ENCODE measurements at places on chromosomes 2 and 18.

- no peak for DNase-seq
Observed at GRCh38 chr2:166867874-166868514, 20.3 kb upstream of the XIRP2 start.

DNA sequence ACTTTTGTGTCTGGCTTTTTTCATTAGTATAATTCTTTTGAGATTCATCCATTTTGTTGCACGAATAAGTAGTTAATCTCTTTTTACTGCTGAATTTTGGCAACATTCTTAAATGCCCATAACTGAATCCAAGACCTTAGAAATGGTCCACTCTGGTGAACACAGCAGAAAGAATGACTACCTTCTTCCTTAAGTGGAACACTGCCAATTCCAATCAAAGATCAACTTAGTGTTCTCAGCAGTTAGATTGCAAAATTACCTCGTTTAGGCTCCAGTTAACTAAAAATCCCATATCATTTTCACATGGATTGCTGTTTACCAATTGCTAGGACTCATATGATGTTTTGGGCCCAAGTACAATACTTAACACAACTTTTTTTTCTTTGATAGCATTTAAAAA is 59.9 kb downstream of the MDH1 start:
- DNase-seq: no peak

- DNase-seq: no peak
Observed at GRCh38 chr2:176002688-176003210, 682 bp upstream of the LNPK start.

DNA sequence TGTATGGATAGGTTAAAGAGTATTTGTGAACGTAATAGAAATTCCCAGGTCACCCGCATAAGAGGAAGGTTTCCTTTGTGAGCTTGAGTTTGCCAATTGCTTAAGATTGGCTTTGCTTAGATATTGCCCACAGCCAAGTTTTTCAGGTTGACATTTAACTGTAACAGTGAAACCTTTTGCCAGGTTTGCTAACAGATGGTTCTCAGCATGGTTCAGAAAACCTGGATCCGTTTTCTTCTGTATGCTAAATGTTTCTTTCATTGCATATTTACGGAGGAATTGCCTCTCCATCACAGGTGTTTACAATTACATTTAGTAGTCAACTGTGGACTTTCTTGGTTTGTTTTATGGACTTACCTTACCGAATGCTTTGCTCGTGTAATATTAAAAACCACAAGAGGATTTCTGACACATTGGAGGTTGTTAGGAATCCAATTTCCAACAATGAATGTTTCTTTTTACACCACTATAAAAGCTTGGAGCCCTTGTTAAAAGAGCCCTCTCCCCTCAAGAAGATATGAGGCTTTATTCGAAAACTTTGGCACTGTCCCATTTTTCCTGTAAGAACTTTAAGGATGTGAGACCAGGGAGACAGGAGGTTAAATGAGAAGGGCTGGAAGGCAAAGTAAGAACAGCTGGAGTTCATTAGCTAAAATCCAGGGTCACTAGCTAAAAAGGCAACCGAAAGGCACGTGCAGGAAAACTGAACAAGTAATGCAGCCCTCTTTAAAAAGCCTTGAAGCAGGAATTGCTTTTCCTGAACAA is 7.8 kb downstream of the CDK15 start:
- no peak for DNase-seq

GRCh38 chr2:38975042-38975441 is 85.4 kb downstream of the ARHGEF33 start:
- DNase-seq: no peak

GRCh38 chr2:64524604-64525316 is 632 bp downstream of the AFTPH start:
- peak; percentile 26 for DNase-seq

DNA sequence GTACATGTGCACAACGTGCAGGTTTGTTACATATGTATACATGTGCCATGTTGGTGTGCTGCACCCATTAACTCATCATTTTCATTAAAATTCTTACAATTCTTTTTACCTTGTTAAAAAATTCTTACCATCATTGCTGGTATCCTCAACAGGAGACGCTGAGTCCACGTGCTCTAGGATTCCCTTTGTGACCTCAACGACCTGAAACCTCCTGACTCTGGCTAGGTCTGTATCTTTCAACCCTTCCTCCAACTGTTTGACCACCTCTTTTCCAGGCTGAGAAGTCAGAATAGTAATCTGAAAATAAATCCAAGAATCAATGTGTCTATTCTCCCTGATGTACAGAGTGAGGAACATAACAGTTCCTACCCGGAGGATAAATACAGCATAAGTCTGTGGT is 41.2 kb downstream of the M1AP start:
- no peak for DNase-seq

DNA sequence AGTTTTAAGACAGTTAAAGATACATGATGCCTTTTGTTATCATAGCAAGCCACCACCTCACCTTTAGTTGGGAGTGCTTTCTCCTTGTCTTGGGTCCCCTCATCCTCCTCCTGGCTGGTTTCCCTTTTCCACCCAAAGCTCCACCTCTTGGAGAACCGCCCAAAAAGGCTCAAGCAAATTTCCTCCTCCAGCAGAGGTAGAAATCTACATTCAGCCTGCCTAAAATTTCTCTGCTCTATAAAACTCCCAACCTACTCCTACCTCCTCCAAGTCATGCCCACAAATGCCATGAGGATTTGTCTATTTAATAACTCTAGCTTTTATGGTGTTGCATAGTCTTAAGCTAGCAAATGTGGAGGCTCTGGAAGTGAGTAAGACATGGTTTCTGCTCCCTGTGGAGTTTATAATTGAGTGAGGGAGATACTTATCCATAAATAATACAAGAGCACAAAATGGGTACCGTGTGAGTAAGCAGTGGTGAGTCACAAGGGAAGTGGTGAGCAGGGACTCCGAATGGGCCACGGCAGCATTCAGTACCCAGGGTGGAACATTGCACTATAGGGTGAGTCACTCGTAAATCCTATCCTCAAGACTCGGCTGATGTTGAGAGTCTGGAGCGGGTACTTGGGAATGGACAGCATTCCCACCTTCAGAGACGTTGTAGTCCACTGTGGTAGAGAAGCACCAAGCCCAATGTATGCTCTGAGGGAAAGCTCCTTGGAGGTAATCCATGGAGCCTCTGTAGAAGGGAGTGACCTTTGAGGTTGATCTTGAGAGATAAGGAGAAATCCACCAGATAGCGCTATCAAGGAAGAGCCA is 146.3 kb downstream of the RTN4 start:
- peak; percentile 5 for DNase-seq

- no peak for DNase-seq
Observed at GRCh38 chr2:62287899-62288880, 92.3 kb downstream of the B3GNT2 start.

DNA sequence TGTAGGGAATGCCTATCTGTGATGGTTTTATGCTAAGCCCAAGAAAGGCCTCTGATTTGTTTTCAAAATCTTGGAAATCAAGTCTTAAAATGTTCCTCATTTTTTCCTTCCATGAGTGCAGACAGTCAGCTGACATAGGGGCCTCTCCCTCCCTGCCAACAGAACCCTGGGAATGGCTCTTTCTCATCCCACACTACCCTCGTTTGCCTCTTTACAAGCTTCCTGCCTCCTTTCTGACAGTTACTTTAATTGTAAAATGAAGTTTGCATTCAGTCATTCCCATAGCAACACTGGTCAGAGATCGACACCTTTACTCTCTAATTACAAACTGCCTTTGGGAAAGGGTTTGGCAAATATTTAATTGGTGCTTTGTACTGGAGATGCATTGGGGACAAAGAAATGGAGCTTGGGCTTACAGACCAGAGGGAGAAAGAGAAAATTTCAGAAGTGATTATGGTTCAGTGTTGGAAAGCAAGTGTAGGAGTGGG is 25.4 kb downstream of the KIF5C start:
- no peak for DNase-seq

DNA sequence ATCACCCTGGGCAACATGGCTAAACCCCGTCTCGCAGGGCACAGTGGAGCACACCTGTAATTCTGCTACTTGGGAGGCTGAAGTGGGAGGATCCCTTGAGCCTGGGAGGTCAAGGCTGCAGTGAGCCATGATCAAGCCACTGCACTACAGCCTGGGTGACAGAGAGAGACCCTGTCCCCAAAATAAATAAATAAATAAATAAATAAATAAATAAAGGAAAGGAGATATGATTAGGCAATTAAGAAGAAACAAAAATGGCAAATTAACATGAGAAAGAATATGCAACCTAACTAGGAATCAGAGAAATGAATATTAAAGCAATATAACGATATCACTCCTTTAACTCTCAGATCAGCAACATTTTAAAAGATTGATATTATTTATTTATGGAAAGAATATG is 92.3 kb downstream of the C1D start:
- DNase-seq: no peak

- no peak for DNase-seq
Observed at GRCh38 chr2:86794861-86795260, 4.1 kb upstream of the CD8A start.

DNA sequence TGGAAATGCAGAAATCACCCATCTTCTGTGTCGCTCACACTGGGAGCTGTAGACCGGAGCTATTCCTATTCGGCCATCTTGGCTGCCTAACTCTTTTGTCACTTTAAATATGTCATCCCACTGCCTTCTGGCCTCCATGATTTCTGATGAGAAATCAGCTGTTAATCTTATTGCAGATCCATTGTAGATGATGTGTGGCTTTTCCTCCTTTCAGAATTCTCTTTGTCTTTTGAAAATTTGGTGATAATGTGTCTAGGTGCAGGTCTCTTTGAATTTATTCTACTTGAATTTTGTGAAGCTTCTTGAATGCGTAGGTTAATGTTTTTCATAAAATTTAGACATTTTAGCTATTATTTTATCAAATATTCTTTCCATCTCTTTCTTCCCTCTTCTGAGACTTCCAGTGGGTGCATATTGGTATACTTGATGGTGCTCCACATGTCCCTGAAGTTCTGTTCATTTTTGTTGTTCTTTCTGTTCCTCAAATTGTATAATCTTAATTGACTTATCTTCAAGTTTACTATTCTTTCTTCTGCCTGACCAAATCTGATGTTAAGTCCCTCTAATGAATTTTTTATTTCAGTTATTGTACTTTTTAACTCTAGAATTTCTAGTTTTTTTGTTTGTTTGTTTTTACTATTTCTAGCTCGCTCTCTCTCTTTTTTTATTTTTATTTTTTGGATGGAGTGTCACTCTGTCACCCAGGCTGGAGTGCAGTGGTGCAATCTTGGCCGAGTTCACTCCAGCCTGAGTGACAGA is 90.8 kb upstream of the DLX2 start:
- DNase-seq: no peak

- no peak for DNase-seq
Observed at GRCh38 chr2:46798041-46798440, 117.6 kb downstream of the MCFD2 start.

DNA sequence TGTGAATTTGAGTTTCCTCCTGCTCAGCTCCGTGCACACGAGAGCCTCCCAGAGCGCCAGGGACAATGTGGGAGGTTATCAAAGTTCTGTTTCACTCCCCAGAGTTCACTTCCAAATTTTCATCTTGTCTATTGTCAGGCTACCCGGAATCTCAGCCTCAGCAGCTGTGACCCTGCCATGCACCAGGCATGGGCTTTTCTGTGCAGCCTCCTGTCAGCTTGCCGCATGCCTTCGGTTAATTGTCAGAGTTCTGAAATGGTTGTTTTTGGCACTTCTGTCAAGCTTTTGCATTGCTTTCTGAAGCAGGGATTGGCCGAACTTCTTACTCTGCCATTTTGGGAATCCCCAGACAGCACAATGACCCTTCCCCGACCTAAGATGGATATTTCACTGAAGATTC is 60.4 kb downstream of the SH3YL1 start:
- DNase-seq: no peak
